Sciatic nerve (tissue), 2 donors: ENCODE measurements at places on chromosomes 16 and 17.

DNA sequence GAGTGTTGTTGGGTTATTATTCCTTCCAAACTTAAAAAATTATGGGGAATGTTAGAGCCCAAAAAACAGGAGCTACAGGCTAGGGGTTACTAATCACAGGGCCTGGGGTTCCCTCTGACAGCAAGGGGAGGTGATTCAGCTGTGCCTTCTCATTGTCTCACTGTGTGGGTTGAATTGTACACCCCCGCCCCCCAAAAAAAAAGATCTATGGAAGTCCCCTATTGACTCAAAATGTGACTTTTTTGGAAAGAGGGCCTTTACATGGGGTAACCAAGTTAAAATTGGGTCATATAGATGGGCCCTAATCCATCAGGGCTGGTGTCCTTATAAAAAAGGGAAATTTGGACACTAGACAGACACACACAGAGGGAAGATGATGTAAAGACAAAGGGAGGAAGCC is 190.2 kb downstream of the SOX9 start:
- no peak for DNase-seq

- DNase-seq: no peak
These were observed 2274.0 kb downstream of the TP53TG3F start for GRCh38 chr16:35733278-35733965.

DNA sequence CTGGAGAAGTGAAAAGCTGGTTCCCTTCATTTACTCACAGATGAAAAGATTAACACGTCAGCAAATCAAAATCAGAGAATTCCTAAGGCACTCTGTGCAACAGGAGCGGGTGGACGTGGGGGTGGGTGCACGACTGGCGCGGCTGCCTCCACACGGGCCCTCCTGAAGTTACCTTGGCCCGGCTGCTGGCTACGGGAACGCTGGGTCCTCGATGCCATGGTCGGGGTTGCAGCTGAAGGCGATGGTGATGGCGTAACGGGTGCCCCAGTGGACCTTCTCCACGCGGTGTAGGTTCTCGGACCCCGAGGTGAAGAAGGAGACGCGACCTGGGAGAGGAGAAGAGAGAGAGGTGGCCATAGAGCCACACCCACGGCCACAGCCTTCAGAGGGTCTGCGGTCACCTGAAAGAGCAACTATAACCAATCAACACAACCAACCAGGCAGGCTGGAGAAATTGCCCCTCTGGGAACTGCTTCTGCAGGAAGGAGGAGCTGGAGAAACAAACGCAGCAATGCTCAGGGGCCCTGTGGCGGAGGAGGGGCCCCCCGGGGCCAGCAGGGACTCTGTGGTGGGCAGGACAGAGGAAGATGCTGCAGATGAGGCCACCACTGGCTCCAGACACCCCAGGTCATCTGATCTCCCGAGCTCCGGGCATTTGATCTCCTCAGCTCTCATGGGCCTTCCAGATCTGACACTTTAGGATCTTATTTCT is 20.8 kb downstream of the UTS2R start:
- DNase-seq: no peak

GRCh38 chr16:49890876-49891275 is 35.0 kb upstream of the ZNF423 start:
- DNase-seq: no peak

DNA sequence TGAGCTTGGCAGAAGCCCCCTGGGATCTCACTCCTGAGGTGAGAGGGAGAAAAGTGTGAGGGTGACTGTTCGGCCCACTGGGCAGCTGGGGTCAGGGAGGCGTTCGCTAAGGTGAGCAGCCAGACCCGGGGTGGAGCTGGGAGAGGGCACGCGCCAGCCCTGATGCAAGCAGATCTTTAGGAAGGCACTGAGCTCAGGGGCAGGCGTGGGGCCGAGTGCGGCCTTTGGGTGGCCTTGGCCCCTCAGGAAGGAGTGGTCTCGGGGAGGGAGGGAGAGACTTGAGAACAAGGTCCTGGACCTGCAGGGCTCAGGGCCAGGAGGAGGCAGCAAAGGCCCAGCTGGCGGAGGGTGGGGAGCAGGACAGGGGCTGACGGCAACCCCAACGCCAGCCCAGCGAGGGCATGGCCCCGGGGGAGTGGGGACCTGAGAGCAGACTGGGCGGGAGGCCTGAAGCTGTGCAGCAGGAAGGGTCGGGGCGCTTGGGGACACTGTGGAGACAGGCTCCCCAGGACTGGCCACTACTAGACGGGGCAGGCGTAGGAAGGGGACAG is 14.5 kb upstream of the WDR45B start:
- no peak for DNase-seq

DNA sequence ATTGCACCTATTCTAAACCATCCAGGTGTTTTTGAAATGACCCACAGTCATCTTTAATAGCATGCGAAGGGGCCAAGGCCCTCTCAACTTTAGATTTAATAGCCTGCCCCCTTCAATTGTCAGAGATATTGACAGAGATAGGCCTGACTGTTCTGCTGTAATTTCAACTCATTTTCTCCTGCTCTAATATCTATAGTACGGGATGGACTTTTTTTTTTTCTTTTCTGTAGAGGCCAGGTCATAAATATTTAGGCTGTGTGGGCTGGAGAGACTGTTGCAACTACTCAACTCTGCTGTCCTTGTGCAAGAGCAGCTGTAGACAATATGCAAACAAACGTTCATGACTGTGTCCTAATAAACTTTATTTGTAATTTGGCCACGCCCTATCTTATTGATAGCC is 24.7 kb upstream of the KRT20 start:
- DNase-seq: no peak

- no peak for DNase-seq
These were observed 399.7 kb upstream of the RBFOX1 start for GRCh38 chr16:6932871-6933385.

- DNase-seq: no peak
These were observed 248.2 kb upstream of the MAF start for GRCh38 chr16:79848719-79849118.

- DNase-seq: no peak
These were observed 8.0 kb downstream of the SMG6 start for GRCh38 chr17:2295575-2295974.

GRCh38 chr16:76175718-76176117 is 101.5 kb upstream of the CNTNAP4 start:
- DNase-seq: no peak

DNA sequence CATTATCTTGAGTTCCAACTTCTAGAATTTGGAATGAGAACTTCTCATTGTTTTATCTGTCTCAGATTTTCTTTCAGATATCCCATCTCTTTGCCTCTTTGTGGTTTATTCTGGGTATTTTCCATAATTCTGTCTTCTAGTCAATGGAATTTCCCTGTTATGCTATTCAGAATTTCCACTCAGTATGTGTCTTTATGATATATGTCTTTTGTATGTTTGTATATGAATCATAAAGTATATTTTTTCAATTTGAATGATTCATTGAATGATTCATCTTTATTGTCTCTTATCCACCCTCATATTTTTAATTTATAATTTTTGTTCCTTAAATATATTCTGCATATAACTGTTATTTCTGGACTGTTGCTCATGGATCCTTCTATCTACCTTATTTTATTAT is 729.7 kb upstream of the GOT2 start:
- no peak for DNase-seq

GRCh38 chr16:51538707-51539498 is 387.8 kb upstream of the SALL1 start:
- DNase-seq: no peak

GRCh38 chr17:80999536-81000333 is 8.1 kb downstream of the CHMP6 start:
- DNase-seq: no peak

DNA sequence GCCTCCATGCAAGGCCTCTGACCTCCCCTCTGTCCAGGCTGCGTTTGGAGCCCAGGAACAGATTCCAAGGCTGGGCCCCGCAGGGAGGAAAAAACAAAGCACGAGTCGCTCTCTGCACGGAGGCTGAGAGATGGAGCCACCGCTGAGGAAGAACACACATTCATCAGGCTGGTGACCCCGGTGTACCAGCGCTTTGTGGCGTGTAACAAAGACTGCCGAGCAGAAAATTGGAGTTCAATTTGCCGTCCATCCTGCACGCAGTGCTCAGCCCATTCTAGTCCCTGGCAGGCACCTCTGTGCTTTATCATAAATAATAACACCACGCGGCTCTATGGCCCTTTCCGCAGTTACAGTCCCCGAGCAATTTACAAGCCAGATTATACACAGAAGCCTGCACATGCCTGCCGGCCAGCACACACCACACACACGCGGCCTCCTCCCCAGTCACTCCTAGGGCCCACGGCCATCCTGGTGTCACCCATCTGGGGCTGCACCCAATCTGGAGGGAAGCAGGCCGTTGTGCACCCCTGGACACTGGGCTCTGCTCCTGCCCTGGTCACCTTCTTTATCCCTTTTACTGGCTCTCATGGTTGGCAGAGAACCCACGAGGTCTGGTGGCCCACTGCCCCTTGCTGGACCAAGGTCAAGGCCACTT is 124.4 kb downstream of the SDK2 start:
- no peak for DNase-seq

DNA sequence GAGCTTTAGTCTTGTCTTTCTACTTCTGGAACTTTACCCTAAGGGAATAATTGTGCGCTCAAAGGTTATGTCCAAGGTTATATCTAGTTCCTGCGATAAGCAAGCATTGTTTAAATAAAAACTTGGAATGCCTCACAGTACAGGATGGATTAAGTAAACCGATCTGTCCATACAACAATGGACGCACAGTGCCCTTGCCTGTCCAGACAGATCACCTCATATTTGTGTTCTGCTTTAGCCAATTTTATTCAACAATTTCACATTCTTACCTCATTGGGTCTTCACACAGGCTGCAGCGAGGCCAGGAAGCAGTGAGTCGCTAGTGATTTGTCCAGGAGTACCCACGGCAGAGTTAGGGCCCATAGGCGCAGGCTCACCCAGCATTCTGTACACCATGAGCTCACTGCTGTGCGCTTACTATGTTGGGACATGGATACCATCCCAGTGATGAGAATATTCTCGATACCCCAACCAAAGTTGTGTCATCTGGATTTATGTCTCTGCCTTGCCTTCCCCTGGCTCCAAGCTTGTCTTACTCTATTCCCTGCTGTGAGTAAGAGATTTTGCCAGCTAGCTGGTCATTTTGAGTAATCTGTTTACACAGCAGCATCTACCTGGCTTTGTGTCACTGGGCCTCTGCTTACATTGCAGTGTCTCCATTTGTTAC is 39.8 kb downstream of the USP43 start:
- DNase-seq: no peak

DNA sequence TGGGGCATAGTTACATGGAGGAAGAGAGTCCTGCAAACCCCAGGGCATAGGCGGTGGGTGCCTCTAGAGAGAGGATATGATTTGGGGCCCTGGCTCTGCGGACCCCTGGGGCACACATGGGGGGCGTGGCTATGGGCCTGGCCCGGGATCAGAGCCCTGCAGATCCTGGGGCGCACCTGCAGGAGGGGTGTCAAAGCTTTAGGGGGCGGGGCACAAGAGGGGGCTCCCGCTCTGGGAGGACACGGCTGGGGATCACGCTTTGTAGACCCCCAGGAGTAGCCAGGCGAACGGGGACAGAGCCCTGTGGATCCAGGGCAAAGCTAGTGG is 497 bp downstream of the BCL7C start:
- peak; percentile 71 for DNase-seq

- no peak for DNase-seq
These were observed 149.9 kb downstream of the NPIPB5 start for GRCh38 chr16:22660441-22661160.

- no peak for DNase-seq
These were observed 13.8 kb downstream of the CASKIN2 start for GRCh38 chr17:75501378-75502071.

DNA sequence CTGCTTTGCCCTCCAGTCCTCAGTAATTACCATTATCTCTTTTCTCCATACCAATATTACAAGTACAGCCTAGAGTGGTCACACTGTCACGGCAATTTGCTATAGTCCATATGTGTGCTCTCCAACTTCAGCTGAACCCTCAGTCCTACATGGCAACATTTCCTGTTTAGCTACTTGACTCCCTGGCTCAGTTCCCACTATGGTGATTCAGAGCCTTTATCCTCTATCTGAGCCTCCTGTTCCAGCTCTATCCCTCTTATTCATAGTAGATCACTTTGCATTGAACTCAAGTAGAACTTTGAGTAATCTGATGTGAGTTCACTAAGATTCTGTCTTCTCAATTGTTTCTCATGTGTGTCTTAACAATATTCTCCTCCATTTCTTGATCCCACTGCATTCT is 43.7 kb upstream of the GOSR1 start:
- DNase-seq: no peak

GRCh38 chr16:77858060-77858459 is 69.7 kb downstream of the VAT1L start:
- DNase-seq: no peak

DNA sequence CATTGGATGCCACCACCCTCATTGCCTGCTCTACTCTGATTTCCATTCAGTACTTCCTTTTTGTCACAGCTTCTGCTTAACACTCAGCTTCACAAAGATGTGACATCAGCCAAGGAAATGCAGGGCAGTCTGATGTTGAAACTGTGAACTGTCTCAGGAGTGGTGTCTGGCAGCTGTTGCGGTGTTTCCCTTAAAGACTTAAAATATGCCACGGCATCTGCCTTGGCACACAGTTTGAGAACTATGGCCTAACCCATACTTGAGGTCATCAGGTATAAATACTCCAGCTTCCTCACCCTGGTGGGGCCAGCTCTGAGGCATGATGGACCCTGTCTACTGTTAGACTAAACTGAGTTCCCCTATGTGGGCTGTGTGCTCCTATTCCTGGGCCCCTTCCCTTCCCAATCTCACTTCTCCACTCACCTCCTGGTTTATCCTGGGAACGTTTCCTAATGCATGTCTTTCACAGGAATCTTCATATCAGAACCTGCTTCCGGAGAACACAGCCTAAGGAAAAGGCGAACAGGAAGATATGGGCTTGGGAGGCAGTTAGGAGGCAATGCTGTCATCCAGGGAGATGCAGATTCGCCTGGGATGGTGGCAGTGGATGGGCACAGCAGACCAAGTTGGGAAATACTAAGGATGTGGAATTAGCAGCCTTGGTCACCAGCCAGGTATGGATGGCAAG is 96.5 kb downstream of the WSCD1 start:
- no peak for DNase-seq

- no peak for DNase-seq
These were observed 198.4 kb upstream of the TBX2 start for GRCh38 chr17:61201211-61201610.

- DNase-seq: no peak
These were observed 568.3 kb upstream of the ZFHX3 start for GRCh38 chr16:73616166-73616753.

- DNase-seq: peak; percentile 21
These were observed 85.0 kb upstream of the DNAJA2 start for GRCh38 chr16:47058295-47059086.

GRCh38 chr17:75664099-75664549 is 2.8 kb downstream of the RECQL5 start:
- DNase-seq: peak; percentile 4
